ENCODE measurements at places on chromosomes 12 and 14.
A peak's percentile ranks its signal among the peaks of the same experiment; 100 is the strongest.

DNA sequence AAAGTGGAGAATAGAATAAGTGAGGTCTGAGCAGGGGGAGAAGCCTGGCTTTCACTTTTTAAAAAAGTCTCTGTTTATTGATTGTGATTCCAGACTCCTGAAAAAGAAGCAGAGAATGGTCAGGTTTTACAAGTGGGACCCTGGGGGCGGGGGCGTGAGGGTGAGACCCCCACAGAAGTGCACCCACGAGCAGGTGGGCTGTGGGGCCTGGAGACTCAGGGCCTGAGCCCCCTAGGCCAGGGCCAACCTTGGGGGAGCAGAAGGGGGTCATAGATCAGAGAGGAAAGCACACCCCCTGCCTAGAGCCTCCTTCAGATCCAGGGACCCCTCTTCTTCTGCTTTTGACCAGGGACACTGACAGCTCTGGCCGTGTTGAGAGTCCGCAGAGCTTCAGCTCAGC, 180.3 kb downstream of the ADGRD1 start:
- DNase-seq = no peak

DNA sequence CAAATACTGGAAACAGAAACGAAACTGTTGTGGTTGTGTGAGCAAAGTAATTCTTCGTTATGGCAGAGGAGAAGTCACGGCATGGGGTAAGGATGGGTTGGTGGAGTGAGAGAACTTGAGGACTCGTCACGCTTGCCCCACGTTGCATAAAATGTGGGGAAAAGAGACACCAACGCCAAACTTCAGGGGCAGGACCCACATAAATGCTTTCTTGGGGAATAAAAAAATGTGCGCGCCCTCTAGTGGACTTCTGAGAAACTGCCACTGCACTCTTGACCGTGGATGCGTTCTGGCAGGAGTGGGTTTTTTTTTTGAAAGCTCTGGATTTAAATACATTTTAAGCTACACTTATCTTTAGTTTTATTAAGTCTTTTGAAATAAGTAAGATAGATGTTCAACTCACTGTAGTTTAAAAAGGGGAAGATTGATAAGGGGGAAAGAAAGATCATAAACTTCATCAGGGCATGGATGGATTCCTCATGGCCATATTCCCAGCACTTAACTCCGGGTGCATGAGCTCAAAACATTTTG, 4.1 kb upstream of the IGF1 start:
- DNase-seq = peak; percentile 55

GRCh38 chr12:29320295-29321085, 60.5 kb downstream of the ERGIC2 start:
- no peak for DNase-seq

DNA sequence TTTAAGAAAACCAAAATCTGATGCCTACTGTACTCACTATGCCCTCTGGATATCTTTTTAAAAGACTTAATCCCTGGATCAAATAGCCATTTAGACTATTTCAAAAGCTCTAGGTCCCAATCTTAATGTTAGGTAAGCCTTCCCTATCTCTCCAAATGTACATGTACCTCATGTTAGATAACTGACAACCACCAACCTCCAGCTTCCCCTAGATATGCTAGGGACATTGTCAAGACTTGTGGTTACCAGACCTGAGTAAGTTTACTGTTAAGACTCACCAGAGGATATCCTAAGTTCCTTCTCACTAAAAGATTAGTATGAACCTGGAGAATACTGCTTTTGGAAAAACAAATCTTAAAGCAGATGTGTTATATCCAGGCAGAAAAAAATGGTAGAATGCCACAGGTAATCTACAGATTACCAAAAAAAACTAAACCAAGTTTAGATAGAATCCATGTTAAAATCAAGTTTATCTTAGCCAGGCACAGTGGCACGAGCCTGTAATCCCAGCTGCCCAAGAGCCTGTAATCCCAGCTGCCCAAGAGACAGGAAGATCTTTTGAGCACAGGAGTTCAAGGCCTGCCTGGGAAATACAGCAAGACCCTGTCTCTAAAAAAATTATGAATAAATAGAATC, 9.7 kb downstream of the NAP1L1 start:
- DNase-seq = no peak

DNA sequence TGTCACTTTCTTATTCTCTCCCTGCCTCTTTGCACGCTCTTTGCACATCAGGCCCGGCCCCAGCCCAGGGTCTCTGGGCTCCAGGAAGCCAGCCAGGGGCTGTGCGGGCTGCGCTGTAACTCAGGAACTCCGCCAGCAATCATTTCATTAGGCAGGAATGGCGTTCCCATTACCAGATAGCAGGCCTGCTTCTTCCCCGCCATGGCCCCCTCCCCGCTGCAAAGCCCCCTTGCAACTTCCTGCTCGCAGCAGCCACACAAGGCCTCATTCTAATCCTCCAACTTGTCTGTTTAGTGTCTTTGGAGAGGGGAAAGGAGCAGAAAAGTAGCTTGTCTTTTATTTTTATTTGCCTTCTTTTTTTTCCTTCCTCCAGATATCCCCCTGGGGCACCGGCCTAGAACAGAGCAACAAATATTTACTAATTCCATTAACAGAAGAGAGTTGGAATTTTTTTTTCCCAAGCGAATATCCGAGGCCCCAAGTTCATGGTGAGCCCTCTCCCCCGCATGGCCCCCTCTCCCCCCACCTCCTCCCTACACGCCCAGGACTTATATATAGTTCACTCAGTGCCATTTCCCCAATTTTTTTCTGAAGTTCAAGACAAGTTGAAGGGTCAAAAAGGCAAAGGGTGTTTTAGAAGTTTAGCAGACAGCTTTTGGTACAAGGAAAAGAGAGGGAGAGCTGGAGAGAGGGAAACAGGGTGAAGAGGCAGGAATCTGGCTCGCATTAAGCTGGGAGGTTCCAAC, 329.4 kb upstream of the TBX3 start:
- no peak for DNase-seq

- DNase-seq = no peak
Measured at GRCh38 chr12:51622564-51622963, 31.5 kb downstream of the SCN8A start.

DNA sequence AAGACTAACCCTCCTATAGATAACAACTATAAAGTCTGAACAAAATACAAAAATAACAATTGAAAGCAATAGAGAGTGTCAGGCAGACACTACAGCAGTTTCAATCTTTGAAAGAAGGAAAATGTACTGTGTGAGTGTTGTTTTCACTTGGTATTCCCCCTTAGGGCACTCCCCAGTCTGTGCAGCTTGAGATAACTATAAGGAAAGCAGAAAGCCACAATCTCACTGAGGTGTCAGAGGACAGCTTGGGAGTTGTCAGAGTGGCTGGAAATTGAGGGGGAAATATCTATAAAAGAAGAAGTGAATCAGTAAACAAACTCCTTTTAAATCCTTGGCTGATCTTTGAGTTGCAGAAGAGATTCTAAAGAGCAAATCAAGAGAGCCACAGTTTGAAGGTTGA, 364.8 kb downstream of the NELL2 start:
- no peak for DNase-seq

DNA sequence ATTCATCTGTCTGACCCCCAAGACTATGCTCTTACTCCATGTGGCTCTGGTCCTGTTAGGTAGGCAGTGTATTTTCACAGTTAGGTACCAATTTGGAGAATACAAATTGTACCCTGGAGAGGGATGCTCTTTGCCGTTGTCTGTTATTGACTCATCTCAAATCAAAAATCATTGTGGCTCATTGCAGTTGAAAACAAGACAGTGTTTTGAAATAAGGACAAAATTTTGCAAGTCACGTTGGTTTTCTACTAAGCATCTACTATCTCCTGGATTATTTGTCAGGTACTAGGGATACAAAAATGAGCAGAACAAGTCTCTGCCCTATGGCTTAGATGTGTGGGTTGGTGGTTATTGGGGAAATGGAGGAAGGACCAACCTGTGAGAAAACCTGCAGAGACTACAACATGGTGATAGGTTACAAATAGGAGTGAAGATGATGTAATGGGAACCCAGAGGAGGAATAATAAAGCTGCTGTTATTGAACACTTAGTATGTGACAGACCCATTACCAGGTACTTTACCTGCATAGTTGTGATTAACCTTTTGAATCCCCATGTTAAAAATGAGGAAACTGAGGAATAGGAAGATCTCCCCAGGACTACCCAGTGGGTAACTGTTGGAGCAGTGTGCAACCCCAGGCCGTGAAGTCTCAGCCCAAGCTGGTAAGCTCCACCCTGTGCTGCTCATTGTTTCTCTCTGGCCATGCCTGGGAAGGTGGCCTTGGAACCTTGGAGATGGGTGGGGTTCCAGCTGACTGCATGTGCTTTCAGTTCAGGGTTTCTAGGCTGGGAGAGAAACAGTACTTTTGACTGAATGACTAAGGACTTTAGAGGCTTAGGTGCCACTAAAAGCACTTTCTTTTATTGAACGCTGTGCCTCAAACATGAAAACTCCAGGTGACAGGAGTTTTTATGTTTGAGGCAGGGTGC, 72.9 kb upstream of the SRSF5 start:
- no peak for DNase-seq

GRCh38 chr12:89040146-89040964, 311.9 kb downstream of the DUSP6 start:
- DNase-seq = no peak

DNA sequence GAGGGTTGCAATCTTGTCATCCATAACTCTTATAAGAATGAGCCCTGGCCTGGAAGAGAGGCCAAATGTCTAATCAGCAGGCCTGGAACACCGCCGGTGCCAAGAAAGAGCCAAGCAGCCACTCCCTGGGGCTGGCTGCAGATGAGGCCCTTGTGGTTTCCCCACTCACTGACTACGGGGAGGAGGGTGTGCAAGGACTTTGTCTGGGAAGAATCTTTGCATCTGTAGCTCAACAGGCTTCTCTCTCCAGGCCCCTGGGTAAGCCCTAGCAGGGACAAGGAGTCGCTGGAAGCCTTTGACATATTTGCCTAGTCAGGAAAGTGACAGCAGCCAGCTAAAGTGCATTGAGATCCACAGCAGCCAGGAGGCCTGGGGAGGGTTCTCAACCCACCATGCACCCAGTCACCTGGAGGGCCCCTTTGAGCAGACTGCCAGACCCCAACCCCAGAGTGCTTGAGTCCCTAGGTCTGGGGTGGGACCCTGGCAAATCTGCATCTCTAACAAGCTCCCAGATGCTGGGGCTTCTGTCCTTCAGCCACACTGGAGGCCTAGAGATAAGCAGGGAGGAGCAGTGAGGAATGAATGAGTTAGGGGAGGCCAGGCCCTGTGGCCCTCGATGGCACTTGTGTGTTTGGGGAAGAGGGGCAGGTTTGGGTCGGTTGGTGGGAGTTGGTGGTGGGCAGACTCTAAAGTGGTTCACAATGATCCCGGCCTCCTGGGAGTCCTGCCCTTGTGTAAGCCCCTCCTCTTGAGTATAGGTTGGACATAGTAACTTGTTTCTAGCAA, 13.9 kb upstream of the LRTM2 start:
- DNase-seq = no peak

DNA sequence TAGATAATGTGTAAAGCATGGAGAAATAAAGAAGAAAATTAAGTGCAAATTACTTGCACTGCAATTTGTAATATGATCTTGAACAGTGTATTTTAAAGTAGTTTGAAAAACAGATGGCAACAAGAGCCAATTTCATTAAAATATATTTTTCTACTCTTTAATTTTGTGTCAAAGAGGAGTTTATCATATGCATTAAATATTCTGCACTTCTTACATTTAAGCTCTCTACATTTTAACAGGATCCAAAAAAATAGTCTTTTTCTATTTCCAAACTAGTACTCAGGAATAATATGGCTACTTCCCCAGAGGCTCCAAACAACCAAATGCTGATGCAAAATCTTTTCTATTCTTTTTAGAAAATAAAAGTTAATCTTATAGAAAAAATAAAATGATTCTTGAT, 1221.5 kb downstream of the FSCB start:
- DNase-seq = no peak

GRCh38 chr14:50381823-50382287, 14.8 kb downstream of the CDKL1 start:
- no peak for DNase-seq

DNA sequence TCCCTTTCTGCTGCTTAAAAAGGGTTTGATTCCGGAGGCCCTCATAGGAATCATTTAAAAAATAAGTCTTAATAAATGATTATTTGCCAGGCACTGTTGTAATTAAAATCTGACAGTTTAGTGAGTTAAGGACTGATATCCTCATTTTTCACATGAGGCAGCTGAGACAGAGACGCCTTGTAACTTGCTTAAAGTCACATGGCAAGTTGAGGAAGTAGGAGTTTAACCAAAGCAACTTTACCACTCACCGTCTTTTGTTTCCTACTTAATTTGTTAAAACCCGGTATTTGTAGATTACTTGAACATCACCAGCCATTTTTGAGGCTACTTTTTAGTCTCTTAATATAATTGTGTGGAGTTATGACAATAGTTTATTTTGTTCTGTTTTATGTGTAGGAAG, 2.4 kb downstream of the TIGAR start:
- DNase-seq = no peak

DNA sequence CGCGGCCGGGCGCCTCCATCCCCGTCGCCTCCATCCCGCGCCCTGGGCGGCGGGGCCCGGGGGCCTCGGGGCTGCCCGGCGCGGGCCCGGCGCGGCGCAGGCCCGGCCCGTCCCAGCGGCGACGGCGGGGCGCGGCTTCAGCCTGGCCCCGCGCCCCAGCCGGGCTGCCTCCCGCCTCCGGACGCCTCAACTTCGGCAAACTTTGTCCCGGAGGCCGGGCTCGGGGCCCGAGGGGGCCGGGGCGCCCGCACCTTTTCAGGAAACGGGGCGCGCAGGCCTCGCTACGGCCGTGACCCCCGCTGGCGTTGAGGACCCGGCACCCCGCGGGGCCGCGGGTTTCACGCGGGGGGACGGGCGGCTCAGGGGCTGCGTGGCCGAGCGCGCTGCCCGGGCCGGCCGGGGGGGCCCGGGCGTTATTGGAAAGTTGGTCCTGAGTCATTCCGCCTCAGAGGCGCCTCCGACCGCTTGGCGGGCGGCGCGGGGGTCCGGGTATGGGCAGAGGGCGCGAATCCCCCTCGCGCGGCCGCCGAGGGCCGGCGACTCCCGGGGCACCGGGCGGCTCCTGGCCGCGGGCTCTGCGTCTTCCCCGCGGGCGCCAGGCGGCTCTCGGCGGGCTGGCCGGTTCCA, 575 bp downstream of the TRAF3 start:
- DNase-seq = no peak

DNA sequence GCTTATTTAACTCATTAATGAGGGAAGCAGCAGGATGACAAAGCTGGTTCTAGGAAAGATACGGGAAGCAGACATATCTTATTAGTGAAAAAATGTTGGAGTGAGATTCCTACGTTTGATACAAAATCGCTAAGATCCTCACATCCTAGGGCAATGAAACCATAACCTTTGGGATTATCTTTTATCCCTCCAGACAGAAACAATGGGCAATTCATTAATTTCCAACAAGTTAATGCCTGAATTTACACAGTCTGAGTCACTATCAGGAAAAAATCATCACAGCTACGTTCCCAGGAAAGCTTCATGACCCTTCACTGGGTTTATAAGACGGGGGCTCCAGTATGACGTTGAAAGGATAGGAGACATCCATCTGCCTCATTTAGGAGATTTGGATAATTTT, 45.0 kb downstream of the SLC24A4 start:
- DNase-seq = no peak
